ENCODE measurements at places on chromosomes 1 and 21. TPM values are rescaled to one million over a fixed set of nuclear protein-coding genes. Genes with fewer than 3 reads are reported as not detected.

GRCh38 chr1:235736263-235736662, 86.7 kb upstream of the GNG4 start:
- peaks cover 30% of the 10 kb centered on the region for H3K36me3 ChIP-seq
- H3K4me1 ChIP-seq = no peaks in the 10 kb centered on the region
- H3K4me3 ChIP-seq = no peak overlapping the region
- no peak overlapping the region for H3K27ac ChIP-seq
- no peak for DNase-seq

DNA sequence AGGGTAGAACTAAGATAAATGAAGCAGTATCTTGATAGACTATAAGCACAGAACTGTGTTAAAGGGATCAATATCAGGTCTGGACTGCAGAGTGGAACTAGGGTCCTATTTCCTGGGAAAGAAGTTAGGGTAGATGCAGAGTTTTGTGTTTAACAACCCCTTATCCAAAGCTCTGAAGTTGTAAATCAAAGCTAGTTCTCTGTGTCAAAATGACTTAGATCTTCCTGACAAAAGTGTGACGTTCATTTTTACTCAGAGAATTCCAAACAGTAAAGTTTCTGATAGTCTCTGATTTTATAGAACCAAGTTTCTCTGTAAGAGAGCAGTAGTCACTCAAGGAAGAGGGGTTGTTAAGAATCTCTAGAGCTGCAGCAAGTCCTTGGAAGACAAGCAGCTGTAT, 8.3 kb downstream of the NUCKS1 start:
- no peak for DNase-seq
- H3K4me1 ChIP-seq = peaks cover 34% of the 10 kb centered on the region
- H3K4me3 ChIP-seq = no peak overlapping the region
- no peak overlapping the region for H3K27ac ChIP-seq

DNA sequence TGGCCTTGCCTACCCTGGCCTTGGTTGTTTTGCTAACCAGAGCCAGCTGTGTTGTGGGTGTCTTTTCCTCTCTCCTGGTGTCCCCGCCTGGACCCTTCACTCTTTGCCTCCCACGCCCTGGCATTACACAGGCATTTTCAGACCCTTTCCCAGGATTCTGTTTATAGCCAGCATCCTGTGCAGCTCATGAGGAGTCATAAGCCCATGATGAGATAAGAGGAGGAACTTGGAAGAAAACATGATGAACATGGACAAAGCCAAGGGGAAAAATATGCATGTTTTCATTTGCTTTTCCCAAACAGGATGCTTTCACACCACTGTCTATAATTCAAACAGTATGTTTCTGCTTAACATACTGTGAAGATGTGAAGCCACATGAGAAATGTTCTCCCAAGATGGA, 18.7 kb upstream of the WARS2 start:
- H3K27me3 ChIP-seq = no peaks in the 10 kb centered on the region
- DNase-seq = no peak
- no peaks in the 10 kb centered on the region for H3K4me1 ChIP-seq

GRCh38 chr1:231808990-231809389, 182.4 kb downstream of the DISC1 start:
- H3K27me3 ChIP-seq = no peaks in the 10 kb centered on the region
- DNase-seq = no peak

- H3K36me3 ChIP-seq = no peaks in the 10 kb centered on the region
- H3K4me1 ChIP-seq = no peaks in the 10 kb centered on the region
- DNase-seq = no peak
- H3K27me3 ChIP-seq = no peaks in the 10 kb centered on the region
- no peak overlapping the region for H3K27ac ChIP-seq
These were observed 609.2 kb upstream of the BRINP3 start for GRCh38 chr1:191086910-191087309.

DNA sequence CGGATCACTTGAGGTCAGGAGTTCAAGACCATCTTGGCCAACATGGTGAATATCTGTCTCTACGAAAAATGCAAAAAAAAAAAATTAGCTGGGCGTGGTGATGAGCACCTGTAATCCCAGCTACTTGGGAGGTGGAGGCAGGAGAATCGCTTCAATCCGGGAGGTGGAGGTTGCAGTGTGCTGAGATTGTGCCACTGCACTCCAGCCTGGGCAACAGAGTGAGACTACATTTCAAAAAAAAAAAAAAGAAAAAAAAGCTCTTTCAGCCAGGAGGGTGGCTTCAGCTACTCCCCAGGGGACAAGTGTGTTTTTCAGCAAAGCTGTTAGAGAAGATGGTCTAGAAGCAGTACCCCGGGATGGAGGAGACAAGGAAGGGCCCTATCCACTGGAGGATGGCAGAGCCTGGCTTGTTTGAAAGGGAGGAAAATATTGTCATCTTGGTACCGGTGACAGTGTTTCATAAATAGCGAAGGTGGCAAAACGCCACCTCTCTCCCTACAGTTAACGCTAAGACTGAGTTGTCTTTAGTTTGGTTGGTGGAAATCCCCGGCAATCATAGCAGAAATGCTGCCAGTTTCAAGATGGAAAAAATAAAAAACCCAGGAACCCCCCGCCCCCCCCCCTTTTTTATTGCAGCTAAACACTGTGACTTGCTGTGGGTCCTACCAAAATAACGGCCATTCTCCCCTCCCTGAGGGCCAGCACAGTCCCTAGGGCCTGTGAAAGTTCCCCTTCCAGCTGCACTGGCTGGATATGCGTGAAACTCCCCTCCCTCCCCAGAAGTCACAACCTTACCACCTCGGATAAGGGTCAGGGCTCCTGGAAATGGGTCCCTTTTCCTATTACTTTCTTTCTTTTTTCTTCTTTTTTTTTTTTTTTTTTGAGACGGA, 3.5 kb downstream of the PIK3CD start:
- H3K4me1 ChIP-seq = no peaks in the 10 kb centered on the region
- no peak overlapping the region for H3K4me3 ChIP-seq
- no peak for DNase-seq
- no peak overlapping the region for H3K27ac ChIP-seq
- H3K36me3 ChIP-seq = no peaks in the 10 kb centered on the region

GRCh38 chr21:33265664-33266049, 510 bp upstream of the IL10RB start:
- H3K4me1 ChIP-seq = 0 out of 2 replicates have a peak, but pooled peaks cover 2% of the 10 kb centered on the region
- no peak overlapping the region for H3K27ac ChIP-seq
- H3K27me3 ChIP-seq = no peaks in the 10 kb centered on the region

- H3K4me3 ChIP-seq = no peak overlapping the region
- DNase-seq = no peak
- H3K36me3 ChIP-seq = no peaks in the 10 kb centered on the region
- peaks cover 39% of the 10 kb centered on the region for H3K4me1 ChIP-seq
These were observed 96.6 kb upstream of the ERRFI1 start for GRCh38 chr1:8122477-8123407.

DNA sequence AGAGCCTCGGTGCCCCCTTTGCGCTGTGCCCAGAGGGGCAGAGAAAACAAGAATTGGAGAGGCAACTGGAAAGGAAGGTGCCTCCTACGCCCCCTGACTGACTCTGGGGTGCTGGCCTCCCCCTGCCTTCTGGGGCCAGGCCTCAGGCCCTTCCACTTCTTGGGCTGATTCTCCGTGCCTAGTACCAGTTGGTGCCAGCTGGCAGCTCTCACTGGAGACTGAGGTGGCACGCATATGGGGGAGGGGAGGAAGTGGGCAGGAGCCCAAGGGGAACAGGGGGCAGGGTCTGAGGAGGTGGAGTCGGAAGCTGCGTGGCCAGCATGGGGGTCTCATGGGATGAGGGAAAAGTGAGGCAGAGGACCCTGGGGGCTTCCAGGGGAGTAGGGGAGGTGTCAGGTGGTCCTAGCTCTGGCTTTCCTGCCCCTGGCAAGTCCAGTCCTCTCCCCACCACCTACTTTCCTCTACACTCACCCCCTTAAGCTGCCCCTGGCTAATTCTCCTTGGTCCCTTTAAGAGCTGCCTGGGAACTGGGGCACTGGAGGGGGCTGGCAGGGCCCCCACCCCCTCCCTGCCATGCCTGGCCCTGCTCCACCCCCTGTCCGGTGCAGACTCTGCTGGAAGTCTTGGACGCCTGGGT, 6.5 kb upstream of the SEMA4A start:
- no peaks in the 10 kb centered on the region for H3K27me3 ChIP-seq
- H3K4me1 ChIP-seq = peaks cover 16% of the 10 kb centered on the region
- DNase-seq = no peak
- H3K36me3 ChIP-seq = no peaks in the 10 kb centered on the region
- H3K4me3 ChIP-seq = no peak overlapping the region

DNA sequence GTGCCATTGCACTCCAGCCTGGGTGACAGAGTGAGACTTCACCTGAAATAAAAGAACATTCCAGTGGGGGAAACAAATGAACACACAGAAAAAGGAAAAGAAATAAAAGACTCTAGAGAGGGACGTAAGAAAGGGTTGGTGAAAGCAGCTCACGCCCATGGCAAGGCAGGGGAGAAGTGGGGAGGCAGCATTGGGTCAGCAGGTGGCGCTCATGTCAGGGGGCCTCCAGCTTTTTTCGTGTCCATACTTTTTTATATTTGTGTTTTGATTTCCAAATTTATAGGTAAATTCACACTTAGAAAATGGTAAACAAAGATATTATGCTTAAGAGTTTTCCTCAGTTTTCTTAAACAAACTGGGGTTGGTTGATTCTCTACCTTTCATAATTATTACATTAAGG, 45.5 kb downstream of the VPS13D start:
- no peak overlapping the region for H3K4me3 ChIP-seq
- DNase-seq = no peak
- peaks cover 18% of the 10 kb centered on the region for H3K36me3 ChIP-seq
- no peak overlapping the region for H3K27ac ChIP-seq
- no peaks in the 10 kb centered on the region for H3K27me3 ChIP-seq

KIF1B gene
- total RNA-seq = 33.0 TPM

C8B gene
- total RNA-seq = not detected

RPTN gene
- total RNA-seq = not detected

OR2T33 gene
- not detected for total RNA-seq

MAGOH gene
- 63.8 TPM for total RNA-seq

C1orf198 gene
- 33.6 TPM for total RNA-seq

FOXD2 gene
- 2.2 TPM for total RNA-seq

DMBX1 gene
- 0.05 TPM for total RNA-seq

RAB42 gene
- 4.2 TPM for total RNA-seq

UBXN10 gene
- total RNA-seq = 0.05 TPM

PKLR gene
- total RNA-seq = 0.13 TPM

SPRR2E gene
- total RNA-seq = not detected

All from Panc1 (cell line).